ENCODE measurements at places on chromosomes 4 and X.

GRCh38 chr4:16206848-16207247 is 19.4 kb downstream of the TAPT1 start:
- no peak for DNase-seq

DNA sequence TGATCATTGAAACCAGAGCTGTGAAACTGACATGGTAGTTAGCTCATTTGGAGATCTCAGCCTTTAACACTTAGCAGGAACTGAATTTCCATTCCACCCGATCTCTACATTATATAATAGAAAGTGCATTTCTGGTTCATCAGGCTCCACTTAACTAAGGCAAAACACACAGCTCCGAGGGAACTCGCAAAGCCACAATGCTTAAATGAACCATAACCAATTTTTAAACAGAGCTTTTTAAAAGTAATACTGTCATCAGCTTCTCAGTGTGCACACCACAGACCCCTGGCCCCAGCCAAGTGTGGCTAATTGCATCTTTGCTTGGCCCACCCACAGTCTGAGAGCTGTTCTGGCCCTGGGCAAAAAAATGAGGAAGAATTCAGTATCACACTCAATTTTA is 66.1 kb downstream of the DCHS2 start:
- DNase-seq: no peak

DNA sequence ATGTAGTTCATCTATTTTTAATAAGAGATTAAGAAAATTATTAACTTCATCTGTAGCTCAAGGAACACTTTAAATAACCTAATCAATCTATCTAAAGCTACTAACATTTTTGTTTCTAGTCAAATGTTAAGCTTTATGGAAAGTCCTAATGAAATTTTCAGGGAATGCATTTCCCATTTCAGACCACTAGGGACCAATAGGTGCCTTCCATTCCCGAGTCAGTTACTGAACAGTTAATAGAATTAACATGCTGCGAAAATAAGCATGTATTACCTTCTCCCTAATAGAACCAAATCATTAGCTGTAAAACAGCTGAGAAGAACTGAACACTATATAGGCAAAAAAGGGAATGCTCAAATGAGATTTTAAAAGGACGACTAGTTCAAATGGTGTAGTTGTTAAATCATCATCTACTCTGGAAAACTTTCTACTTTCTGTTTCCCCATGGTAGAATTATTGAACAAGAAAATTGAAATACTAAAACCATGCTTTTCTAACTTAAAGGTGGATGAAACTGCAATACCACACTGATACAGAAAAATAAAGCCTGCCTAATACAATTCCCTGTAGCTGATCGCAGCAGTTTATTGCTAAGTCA is 22.5 kb downstream of the STX18 start:
- no peak for DNase-seq

DNA sequence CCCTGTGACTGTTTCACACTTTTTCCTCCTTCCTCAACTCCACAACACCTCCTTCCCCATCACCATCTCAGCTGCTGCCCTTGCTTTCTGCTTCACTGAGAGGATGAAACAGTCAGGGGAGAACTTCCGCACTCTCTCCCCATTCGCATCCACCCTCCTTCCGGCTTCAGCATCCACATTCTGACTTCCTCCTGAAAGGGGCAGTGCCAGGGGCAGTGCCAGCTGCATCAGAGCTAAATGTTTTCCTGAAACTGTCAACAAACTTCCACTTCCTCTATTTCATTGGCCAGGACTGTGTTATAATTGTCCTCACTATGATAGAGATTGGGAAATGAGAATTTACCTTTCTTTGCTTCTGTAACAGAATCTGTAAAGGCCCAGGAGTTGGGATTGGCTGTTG is 18.2 kb upstream of the RASL11B start:
- DNase-seq: no peak

Data from activated CD8-positive, alpha-beta memory T cell treated with anti-CD3 and anti-CD28 coated beads for 1 hour (primary cell).